ENCODE measurements at places on chromosomes 5 and 9.

- DNase-seq = no peak
Measured at GRCh38 chr5:15741591-15741990, 241.6 kb downstream of the FBXL7 start.

DNA sequence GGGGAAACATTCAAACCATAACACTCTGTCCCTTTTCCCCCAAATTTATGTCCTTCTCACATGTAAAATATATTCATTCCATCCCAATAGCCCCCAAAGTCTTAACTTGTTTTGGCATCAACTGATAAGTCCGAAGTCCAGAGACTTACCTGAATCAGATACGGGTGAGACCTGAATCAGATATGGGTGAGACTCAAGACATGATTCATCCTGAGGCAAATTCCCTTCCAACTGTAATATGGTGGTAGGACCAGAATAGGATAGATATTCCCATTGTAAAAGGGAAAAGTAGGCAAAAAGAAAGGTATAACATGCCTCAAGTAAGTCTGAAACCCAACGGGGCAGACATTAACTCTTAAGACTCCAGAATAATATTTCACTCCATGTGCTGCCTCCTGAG, 115.6 kb upstream of the CKMT2 start:
- no peak for DNase-seq

- DNase-seq = no peak
Measured at GRCh38 chr9:26234865-26235264, 556.6 kb upstream of the TUSC1 start.

DNA sequence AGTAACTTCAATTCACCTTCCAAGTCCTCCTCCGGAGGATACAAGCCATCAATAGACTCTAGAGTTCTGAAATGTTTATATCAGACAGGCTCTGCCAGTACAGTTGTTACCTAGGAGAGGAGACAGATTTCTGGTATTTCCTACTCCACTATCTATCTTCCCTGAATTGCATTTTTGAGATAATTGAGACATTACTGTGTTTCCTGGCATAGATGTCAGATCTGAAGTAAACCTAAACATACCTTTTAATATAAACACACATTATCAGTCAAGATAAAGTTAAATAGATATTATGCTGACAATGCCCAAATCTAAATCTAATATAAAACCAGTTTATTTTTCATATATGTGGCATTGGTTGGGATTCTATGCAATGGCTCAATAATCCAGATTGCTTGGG, 8.2 kb upstream of the TYRP1 start:
- DNase-seq = no peak

DNA sequence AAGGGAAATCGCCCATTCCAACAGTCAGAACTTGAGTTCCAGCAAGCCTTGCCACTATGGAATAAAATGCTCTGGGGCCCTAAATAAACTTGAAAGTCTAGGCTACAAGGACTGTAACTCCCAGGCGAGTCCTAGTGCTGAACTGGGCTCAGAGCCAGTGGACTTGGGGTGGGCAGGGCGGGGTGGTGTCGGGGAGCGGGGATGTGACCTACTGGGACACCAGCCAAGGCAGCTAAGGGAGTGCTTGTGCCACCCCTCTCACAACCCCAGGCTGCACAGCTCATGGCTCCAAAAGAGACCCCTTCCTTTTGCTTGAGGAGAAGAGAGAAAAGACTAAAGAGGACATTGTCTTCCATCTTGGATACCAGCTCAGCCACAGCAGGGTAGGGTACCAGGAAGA, 61.5 kb downstream of the MEIKIN start:
- no peak for DNase-seq

- no peak for DNase-seq
Measured at GRCh38 chr5:32264957-32265572, 47.7 kb downstream of the MTMR12 start.

DNA sequence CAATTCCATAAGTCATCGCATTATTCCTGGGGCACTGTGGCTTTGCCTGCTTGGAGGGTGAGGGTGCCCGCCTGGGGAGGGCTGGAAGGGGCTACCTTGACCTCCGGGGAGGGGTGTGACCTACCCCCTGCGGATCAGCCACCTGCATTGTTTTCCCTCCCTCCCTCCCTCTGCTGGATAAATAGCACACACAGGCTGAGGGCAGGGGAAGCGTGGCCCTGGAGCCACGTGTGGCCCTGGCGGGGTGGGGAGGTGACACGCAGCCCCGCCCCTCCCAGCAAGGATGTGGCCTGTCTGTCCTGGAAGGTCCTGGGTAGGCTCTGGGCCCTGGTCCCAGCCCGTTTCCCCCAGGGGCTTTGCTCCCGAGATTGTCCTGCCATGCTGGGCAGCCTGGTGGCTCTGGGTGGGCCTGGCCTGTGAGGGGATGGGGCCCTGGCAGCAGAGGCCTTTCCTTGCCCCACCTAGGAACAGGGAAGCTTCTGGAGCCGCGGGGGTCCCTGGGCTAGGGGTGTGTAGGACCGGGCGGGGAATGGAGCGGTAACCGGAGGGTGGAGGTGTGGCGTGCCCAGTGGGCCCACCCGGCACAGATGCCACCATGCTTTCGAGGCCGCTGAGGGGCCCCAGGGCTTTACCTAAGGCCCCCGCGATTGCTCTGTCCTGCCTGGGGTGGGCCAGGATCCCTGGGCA, 33.4 kb downstream of the RXRA start:
- DNase-seq = no peak

GRCh38 chr5:90558344-90559192, at the start of gene ADGRV1:
Gene ADGRV1, plus strand, starts transcription at chr5:90558797. Its CDS starts 99 bp downstream, at chr5:90558896.
- peak; percentile 43 for DNase-seq

GRCh38 chr5:73234204-73234555, 61.2 kb downstream of the TMEM174 start:
- no peak for DNase-seq

DNA sequence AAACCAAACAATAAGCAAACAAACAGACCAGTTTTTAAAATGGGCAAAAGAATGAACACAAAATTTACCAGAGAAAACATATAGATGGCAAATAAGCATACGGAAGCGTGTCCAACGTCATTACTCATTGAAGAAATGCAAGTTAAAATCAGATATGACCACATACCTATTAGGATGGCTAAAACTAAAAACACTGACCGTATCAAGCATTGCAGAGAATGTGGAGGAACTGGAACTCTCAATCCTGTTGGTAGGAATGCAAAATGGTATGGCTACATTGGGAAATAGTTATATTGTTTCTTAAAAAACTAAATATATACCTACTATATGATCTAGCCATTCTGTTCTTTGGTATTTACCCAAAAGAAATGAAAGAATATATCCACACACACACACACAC, 129.4 kb upstream of the ACO1 start:
- DNase-seq = no peak

DNA sequence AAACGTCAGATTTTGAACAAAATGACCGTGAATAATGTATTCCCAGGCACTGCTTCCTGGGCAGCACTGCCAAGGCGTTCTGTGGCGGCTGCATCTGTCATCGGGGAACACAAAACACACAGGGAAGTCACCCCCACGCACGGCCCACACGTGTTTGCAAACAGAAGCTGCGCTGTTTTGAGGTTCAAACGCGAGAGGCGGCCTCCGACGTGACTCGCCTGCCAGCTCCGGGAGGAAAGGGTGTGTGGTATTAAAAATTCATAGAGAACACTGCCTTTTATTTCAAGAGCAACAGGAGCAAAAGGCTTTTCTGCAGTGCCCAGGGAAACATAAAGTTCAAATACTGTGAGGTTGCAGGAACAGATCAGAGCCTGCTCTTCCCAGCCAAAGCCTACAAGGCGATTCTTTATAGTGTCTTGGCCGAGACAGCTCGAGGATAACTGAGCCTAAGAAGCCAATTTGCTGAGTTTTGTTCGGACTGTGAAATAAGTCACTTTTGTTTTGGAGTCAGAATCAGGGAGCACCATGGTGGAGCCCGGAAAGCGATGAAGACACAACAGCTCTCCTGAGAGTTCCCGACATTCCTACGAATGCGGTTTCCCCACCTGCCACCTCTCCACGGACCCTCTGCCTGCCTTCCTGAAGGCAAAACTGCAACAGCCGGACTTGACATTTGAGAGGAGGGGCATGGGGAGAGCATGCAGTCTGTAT, 115.3 kb upstream of the IRX2 start:
- no peak for DNase-seq

- no peak for DNase-seq
Measured at GRCh38 chr5:93192683-93193082, 388.3 kb downstream of the NR2F1-AS1 start.

GRCh38 chr5:127294829-127295228, 4.2 kb downstream of the MEGF10 start:
- no peak for DNase-seq

- no peak for DNase-seq
Measured at GRCh38 chr9:15735083-15735857, 182.4 kb downstream of the CCDC171 start.

DNA sequence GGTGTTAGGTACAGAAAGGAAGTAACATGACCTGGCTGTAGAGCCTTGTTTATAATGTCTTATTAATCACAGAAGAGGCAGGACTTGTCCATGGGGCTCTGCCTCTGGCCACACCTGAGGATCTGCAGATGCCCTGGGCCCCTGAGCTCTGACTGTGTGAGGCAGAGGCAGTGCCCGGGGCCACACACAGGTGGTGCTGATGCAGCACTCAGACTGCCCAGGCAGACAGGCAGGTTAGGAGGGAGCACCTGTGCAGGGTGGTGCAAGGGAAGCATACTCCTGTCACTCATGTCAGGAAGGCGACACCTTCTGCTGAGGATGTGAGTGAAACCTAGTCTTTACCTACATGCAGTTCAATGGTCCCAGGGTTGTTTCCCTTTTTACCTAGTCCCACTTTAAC, 88.7 kb downstream of the CFAP90 start:
- DNase-seq = peak; percentile 37

- DNase-seq = peak; percentile 9
Measured at GRCh38 chr5:174306345-174307030, 261.0 kb downstream of the NSG2 start.

GRCh38 chr5:172858511-172858989, 24.5 kb downstream of the ERGIC1 start:
- DNase-seq = no peak

GRCh38 chr5:123756318-123756665, 244.3 kb downstream of the CSNK1G3 start:
- no peak for DNase-seq

DNA sequence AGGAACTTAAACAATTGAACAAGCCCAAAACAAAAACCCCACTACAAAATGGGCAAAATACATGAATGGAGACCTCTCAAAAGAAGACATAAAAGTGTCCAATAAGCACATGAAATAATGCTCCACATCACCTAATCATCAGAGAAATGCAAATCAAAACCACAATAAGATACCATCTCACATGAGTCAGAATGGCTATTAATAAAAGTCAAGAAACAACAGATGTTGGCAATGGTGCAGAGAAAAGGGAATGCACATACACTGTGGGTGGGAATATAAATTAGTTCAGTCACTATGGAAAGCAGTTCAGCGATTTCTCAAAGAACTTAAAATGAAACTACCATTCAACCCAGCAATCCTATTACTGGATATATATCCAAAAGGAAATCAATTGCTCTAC, 337.4 kb upstream of the GRIA1 start:
- no peak for DNase-seq

DNA sequence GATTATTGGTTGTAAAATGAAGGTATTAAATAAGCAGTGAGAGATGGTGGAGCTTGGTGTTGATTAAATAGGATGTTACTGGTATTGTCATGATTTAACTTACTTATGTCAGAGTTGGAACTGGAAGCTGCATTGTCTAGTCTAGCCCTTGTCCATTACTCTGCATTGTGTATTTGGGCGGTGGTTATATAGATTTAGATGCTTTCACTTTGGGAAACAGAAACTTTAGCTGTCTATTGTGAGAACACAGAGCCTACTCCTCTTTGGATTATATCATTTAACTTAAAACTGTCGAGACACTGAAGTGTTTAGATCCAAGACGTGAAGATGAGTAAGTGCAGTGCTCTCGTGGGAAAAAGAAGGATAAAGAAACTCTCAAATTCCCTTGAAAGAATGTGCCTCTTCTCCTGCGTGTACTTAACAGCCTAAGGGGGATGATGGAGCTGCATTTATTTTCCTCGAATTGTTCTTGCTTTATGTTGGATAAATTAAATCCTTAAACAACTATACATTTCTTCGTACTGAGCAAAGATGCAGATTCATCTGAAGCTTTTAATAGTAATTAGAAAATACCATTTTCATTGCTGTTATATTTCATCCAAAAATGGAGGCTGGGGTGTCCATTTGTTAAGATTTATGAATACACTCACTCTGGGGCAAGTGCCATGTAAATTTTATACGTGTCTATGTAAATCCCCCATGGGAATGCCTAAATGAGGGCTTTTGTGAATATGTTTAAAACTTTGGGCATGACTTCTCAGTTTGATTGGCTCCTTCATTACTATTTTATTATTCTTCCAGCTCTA, 21.6 kb downstream of the FBXL7 start:
- no peak for DNase-seq

DNA sequence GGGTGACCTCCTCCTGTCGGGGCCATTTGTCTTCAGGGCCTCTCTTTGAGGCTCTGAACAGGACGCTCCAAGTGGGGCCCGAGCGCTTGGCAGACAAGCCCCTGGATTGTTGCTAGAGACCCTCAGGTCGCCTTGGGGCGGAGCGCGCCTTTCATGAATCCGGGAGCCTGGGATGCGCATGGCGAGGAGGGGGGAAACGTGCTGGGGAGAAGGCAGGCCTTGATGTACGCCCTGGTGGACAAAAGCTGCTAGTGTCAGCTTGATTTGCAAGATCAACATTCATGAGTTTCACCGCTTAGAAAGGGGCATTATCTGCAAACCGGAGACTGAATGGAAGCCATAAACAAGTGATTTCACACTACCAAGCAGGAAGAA, 226.3 kb downstream of the SMARCA2 start:
- DNase-seq = no peak

DNA sequence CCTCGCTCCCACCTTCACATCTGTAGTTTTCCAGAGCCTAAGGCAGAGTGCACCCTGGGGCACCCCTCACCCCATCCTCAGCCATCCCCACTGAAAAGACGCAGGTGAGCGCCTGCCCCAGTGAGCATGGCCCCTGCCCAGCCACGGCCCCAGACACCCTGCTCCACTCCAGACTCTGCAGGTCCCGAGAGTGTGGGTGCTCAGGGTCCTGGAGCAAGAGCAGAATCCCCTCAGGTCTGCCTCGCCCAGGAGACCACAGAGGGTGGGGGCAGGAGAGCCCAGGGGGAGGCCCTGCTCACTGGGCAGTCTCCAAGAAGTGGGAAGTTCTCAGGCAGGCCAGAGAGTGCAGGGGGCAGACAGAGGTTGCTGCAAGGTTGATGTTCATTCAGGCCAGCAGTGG, 158.6 kb upstream of the PPP1R26 start:
- DNase-seq = peak; percentile 10

DNA sequence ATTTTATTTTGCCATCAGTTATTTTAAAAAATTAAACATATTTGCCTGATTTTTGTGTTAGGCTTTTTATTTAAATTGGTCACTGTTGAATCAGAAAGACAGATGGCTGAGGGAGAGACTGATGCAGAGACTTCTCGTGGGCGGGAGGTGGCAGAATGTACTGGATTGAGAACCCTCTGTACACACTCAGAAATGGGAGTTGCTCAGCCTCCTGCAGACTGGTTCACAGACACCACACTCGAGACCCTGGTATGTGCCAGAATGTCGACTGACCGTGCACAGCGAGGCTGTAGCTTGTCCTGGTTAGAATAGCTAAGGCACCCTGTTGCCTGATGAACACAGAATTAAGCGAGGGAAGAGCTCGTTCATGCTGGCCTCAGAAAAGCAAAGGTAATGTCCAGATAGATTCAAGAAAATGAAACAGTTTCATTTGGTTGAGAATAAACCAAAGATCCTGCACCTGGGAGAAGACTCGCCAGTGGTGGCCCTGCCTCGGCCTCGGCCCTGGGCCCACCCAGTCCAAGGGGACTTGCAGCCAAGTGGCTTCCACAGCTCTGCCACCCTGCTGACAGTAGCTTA, 71.3 kb upstream of the OTULINL start:
- peak; percentile 25 for DNase-seq

- no peak for DNase-seq
Measured at GRCh38 chr5:73280386-73280785, 107.4 kb downstream of the TMEM174 start.
